Jurkat, Clone E6-1 (cell line): ENCODE measurements at places on chromosomes 5 and 9.

DNA sequence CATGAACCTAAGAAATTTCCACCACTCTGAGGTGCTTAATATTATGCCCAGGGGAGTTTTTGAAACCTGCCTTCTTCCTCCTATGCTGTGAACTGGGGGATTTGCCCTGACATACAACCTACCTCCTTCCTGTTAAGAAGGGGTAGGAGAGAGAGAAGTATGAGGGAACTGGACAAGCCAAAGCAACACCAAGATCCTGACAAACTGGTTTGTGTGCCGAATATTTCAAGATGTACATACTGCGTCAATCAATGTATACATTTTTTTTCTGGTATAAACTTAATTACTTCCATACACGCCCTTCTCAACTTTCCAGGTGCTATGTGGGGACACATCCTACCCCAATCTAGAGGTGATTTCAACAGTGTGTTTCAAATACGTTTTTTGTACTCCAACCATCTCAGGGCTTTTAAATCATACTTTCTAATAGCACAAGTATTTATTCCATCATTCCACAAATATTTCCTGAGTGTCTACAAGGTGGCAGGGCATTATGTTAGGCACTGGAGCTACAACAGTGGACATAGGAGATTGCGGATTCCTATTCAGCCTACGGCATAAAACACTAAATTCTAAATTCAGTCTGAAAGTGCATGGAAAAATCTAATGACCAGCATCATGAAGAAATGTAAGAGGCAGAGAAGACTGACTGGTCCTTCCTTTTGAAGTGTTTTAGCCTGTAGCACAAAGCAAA lies 70.1 kb upstream of the IFNK start:
- DNase-seq = no peak

DNA sequence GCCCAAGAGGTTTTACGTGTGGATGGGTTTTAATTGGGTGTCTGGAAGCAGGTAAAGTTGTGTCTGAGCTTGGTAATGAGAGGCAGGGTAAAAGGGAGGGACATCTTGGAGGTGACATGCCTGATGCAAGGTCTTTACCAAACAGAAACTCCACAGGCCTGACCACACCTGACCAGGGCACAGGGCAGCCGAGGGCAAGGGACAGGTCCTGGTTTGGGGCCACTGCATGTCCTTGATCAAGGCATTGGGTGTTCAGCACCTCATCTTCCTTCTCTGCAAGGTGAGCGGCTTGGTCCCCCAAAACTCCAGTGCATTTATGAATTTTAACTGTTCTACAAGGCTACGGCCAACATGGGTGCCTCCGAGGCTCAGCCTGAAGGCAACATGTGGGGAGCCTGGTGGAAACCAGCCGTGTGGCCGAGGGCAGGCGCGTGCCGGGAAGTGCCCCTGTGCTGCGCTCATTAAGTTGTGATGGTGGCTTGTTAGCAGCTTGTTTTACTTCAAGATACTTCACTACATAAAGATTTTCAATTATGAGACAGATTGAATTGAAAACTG lies 30.7 kb upstream of the LPCAT1 start:
- DNase-seq = no peak

DNA sequence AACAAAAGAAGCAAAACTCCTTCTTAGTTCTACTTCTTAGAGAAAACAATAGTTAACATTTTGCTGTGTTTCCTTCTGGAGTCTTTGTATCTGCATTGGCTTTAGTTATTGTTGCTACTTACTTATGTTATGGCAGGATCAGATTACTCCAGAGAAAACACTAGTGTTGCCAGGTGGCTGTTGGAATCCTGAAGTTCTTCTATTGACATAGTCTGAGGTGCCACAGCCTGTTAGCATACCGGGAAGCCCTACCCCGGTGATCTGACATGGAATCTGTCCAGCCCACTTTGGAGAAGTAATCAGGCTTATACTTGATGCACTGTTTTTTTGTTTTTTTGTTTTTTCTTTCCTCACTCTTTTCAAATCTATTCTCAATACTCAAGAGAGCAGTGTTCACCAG lies 68.5 kb upstream of the CEP78 start:
- DNase-seq = no peak

DNA sequence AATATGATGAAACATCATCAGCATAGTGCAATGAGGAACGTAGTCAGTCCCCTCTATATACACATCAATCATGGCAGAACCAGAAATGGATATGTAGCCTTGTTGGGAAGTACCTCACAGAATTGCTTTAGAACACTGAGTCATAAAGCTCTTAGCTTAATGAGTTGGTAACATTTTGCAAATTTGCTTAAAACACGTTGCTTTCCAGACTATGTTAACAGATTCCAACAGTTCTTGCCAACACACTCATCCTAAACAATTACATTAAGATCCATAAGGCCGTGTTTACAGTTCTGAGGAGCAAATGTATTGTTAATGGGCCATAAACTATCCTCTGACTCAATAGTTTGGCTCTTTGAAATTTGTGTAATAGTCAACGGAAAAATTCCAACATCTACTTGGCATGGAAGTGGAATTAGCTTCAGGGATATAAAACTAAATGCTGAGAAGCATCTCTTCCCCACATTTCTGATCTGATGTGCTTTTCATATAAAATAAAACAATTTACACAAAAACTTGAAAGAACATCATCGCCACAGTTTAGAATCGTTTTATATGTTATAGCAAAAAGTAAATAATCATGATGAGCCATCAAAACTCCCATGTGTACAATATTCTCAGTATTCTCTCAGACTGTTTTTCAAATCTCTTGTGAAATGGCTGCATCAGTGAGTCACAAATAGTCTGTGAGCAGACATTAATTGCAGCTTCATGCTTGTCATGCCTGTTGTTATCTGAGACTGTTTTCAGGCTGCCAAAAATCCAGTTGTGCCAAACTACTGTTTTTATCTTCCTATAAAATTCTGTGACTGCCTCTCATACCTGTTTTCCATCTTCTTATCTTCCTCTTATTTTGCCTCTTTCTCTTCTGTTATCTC lies 291.9 kb downstream of the COX7C start:
- no peak for DNase-seq

DNA sequence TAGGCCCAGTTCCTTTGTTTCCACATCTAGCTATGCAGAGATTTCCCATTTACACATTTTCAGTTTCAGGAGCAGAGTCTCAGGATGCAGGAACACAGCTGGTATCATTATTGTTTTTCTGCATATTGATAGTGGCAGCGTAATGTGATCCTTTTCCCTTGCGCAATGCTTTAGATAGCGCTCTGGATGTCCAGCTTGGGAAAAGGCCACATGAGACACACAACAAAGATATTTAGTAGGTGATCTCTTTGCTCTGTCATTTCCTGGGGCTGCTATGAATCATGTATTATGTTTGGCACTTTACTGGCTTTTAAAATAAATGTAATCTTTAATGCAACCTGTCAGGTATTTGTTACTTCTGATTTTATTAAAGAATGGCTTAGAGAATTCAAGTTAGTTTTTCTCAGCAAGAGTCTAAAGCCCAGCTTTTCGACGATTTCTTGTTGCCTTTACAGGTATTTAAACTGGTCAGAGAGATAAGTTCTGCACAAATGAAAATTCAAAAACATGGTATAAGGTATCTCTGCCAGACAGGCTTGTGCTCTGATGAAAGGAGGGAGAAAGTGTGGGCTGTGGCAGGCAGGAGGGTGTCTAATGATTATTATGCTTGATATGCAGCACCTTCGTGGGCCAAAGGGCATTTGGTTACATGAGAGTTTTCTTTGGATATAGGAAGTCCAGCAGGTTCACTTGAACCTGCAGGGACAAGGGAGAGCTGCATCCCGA lies 42.2 kb downstream of the PTTG1 start:
- no peak for DNase-seq

GRCh38 chr5:88824892-88825583 lies 57.9 kb downstream of the MEF2C start:
- DNase-seq = no peak

GRCh38 chr5:67699560-67699959 lies 503.0 kb upstream of the CD180 start:
- DNase-seq = no peak

DNA sequence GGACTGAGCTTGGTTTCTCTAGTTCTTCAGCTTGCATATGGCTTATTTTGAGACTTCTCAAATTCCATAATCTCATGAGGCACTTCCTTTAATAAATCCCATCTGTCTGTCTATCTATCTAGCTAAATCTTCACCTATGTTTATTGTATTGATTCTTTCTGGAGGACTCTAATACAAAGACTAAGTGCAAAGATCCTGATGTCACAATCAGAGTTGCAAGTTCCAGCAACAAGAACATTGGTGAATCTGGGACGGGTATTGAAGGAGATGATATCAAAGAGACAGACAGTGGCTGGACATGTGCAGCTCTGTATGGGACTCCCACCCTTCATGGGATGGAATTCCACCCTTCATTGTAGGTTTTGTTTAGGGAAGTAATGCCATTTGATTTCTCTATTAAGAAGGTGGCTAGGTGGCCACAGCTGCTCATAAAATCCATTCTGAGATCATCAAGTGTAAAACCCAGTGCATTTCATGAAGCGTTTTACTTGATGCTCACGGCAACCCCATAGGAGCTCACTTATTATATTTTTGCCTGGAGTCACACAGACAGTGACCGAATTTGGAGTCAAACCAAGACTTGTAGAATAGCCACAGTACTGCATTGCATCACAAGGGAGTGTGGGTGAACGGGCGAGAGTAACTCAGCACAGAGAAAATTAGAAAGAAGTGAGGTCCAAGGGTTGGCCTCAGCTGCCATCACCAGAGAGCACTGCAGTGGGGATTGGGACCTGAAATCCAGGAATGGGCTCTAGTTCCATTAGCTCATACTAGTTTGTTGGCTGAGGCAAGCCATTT lies 24.9 kb downstream of the TAS2R1 start:
- DNase-seq = no peak

- no peak for DNase-seq
These were observed 103.3 kb downstream of the ZNF354C start for GRCh38 chr5:179163236-179164155.

DNA sequence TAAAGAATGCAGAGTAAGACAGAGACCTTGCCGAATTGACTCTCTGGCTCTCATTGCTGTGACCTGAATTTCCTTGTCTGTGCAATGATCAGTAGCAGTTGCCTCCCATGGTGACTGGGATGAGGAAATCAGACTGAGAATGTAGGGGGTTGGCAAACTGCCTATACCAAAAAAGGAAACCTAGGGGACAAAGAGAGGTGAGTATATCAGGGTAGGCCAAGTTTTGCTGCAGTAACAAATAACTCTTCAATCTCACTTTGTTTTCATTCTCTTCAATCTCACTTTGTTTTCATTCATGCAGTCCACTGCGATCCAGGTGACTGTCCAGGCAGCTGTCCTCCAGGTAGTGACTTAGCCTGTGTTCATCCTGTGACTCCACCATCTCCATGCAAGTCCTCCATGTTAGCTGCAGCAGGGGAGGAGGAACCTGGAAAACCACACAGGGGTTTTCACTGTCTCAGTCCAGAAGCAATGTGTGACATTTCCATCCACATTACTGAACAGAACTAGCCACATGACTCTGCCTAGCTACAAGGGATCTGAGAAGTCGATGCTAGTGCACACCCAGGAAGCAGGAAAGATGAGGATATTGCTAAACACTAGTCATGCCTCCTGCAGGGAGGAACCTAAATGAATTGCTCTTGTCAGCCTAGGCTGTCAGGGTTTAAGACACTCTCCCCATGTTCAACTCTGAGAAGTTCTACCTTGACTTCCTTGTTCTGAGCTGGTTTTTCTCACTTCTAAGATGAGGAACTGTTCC lies 26.0 kb downstream of the TMEM174 start:
- no peak for DNase-seq

DNA sequence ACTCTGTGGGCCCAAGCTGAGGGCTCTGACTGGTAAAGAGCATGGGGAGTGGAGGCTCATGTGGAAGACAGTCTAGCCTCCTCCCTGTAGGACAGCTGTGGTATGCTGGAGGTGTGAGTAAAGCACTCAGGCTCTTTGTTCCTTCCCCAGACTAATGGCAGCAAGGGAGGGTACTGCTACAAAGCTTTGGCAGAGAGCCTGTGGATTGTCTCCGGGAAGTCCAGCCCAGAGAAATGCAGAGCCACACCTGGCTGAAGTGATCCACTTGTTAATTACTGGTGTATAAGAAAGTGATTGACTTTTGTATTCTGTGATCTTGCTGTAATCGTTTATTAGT lies 161.7 kb downstream of the OXCT1 start:
- no peak for DNase-seq

GRCh38 chr5:135828782-135829127 lies 5.7 kb upstream of the SLC25A48 start:
- DNase-seq = no peak

- no peak for DNase-seq
These were observed 32.7 kb upstream of the ZCCHC9 start for GRCh38 chr5:81268521-81269196.

DNA sequence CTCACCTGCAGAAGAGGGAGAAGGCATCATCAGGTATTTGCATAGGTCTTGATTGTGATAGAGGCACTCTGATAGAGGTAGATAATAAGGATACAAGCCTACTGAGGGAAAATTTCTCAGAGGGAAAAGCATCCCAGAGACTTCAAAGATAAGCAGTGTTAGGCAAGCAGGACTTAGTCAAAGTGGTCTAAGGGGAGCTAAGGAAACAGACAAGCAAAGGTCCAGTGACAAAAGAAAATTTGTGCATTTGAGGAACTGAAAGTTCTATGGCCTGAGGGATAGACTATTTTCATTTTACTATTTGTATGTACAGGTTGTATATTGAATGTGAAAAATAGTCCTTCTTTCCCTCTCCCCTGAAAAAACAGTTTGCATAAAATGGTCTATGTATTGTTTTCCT lies 27.4 kb downstream of the OXCT1 start:
- DNase-seq = no peak

- no peak for DNase-seq
These were observed 2209.2 kb downstream of the MAT2B start for GRCh38 chr5:165714598-165714997.

DNA sequence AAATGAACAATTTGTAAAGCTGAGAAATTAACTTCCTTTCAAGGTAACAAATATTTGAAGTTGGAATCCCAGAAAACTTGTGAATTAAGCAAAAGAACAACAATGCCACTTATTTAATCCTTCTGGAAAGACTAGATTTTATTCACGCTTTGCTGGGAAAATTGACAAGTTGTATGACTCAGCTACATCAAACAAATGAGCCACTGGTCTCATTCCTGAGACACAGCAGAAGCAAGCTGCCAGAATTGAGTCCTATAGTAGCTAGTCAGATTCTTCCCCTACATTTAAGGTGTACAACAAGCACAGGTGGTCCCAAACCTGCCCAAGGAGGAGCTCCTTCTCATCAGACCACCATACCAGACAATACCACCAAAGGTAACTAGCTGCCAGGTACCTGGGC lies 280.7 kb downstream of the SPOCK1 start:
- DNase-seq = no peak

- no peak for DNase-seq
These were observed 1.1 kb upstream of the GPSM1 start for GRCh38 chr9:136326061-136326760.

GRCh38 chr5:119063579-119064379 lies 7.1 kb upstream of the DMXL1 start:
- no peak for DNase-seq

GRCh38 chr9:19918630-19919029 lies 129.8 kb upstream of the SLC24A2 start:
- no peak for DNase-seq
